ENCODE measurements at places on chromosomes 7 and 10.
A peak's percentile ranks its signal among the peaks of the same experiment; 100 is the strongest.

GRCh38 chr7:100570954-100571828, 2.5 kb downstream of the SAP25 start:
- DNase-seq = no peak

GRCh38 chr7:15753887-15754579, 67.5 kb upstream of the MEOX2 start:
- no peak for DNase-seq

DNA sequence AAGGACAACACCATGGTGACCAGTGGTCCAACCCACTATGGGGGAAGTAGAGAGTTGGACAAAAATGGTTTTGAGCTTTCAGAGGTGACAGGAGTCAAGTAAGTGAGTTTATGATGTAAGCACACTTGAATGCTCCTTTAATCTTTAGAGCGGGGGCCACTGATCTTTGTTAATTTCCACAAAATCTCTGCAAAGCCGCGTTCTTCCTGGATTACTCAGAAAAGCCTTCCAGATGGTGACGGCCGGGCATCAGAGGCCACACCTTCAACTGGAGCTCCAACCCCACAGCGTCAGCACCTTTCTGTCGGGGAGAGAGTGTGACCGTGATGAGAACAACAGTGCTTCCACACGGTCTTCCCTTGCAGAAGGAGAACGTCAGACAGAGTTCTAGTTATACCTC, 35.2 kb upstream of the KLF6 start:
- DNase-seq = no peak

GRCh38 chr7:128384726-128385125, 23.2 kb upstream of the PRRT4 start:
- no peak for DNase-seq

GRCh38 chr7:55131142-55131929, 112.5 kb downstream of the EGFR start:
- DNase-seq = no peak

DNA sequence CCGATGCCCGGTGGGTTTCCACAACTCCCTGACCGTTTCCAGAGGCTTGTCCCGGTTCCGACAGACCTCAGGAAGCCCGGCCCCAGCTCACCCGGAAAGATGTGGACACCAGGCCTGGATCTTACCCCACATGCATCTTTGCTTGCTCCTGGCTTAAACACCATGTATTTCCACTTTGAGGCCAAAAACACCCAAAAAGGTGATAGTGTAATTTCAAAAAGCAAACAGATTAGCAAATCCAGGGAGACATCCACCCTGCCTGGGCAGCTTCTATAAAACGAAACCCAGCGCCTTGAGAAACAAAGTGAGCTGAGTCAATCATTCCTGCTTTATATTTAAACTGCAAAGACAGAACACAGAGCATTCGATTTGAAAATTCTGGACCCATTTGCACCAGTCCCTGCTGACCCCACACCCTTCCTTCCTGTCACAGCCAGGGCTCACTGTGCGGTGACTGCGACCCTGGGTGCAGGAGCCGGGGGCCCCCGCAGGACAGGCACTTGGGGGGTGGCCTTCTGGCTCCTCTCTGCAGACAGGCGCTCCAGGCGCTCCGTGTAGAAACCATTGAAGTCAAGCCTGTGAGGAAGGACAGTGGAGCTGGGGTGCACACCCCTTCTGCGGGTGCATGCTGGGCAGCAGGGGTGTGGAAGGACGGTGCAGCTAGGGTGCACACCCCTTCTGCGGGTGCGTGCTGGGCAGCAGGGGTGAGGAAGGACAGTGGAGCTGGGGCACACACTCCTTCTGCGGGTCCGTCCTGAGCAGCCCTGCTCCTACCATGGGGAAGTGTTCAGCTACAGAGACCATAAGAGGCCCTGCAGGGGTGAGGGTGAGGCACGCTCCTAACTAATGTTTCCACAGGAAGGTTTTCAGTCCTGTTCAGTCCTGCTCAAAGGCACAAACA, 2.9 kb upstream of the ADAM8 start:
- DNase-seq = no peak

GRCh38 chr10:116775488-116776400, 33.4 kb upstream of the HSPA12A start:
- DNase-seq = no peak

GRCh38 chr7:98826811-98827231, 43.0 kb downstream of the TMEM130 start:
- no peak for DNase-seq

- DNase-seq = no peak
Observed at GRCh38 chr10:905503-905902, 26.0 kb downstream of the LARP4B start.

- no peak for DNase-seq
Observed at GRCh38 chr7:141097430-141097829, 23.6 kb downstream of the TMEM178B start.

DNA sequence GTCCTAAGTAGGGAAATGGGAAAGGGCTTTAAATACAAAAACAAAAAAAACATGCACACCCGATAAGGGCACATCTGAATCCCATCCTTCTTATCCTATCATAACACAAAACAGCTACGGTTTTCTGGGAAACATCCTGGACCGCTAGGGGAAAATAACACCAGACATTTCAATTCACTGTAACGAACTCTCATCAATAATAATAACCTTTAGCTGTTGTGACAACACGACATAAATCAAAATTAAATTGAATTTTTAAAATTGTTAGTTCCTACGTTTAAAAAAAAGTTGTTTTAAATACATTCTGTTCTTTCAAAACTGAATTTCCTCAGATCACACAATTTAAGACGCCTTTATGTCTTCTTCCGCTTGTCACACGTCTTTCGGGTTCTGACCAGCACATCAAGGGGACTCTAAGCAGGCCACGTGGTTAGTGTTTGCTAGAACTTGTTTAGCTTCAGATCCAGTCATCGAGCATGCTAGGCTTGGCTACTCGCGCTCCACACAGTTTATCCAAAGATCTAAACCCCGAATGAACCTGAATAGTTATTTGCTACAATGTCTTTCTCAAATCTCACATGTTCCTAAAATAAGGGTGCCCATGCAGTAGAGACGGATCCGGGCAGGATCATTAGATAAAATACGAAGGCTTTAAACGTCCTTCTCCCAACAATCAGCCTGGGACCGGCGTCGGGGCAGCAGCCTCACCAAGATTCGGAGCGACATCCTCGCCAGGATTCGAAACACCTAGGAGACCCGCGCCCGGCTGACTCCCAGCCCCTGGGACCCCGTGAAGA, 839 bp downstream of the IKZF5 start:
- peak; percentile 40 for DNase-seq

Measured in T-helper 2 cell treated with Interferon-gamma antibody and Interleukin-4, amounts not matched to agents 5 μg/mL and 100 μg/mL, for 36 hours (primary cell).